ENCODE measurements at places on chromosomes 6 and 20. TPM values are rescaled to one million over a fixed set of nuclear protein-coding genes. Genes with fewer than 3 reads are reported as not detected.

The SLC17A1 gene
- 0.49 TPM for total RNA-seq

The BEND3 gene
- 22.4 TPM for total RNA-seq

The GRM4 gene
- total RNA-seq, result 0.38 TPM

The TINAG gene
- not detected for total RNA-seq

The TBXT gene
- not detected for total RNA-seq

GRCh38 chr20:33645396-33645795 is 16.7 kb upstream of the C20orf144 start:
- no peak for DNase-seq
- H3K27me3 ChIP-seq, result no peaks in the 10 kb centered on the region
- peaks cover 29% of the 10 kb centered on the region for H3K36me3 ChIP-seq
- peaks cover 13% of the 10 kb centered on the region for H3K4me1 ChIP-seq
- H3K27ac ChIP-seq, result peak overlapping the region; percentile 42

DNA sequence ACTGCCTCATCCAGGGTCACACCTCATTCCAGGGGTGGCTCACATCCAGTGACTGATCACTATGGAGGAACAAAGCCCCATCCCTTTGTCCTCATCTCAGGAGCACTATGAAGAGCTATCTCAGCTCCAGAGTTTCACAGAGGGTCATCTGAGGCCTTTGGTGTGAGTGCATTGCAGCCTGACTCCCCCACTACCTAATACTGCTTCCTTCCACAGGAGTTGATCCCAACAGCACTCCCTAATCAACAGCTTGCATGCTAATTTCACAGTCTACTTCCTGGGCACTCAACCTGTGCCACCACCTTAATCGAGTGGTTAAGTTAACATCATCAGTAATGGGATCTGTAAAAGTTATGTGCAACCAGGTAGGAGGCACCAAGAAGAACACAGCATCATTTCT is 37.7 kb downstream of the F13A1 start:
- no peak overlapping the region for H3K4me3 ChIP-seq
- peaks cover 20% of the 10 kb centered on the region for H3K27me3 ChIP-seq
- no peak for DNase-seq
- no peaks in the 10 kb centered on the region for H3K36me3 ChIP-seq

- H3K36me3 ChIP-seq, result peaks cover 3% of the 10 kb centered on the region
- H3K4me3 ChIP-seq, result no peak overlapping the region
- DNase-seq, result no peak
- H3K27me3 ChIP-seq, result no peaks in the 10 kb centered on the region
Measured at GRCh38 chr6:140029551-140029950, 655.1 kb upstream of the CITED2 start.

- H3K4me1 ChIP-seq, result peaks cover 3% of the 10 kb centered on the region
- H3K36me3 ChIP-seq, result no peaks in the 10 kb centered on the region
- no peak overlapping the region for H3K4me3 ChIP-seq
Measured at GRCh38 chr6:1200409-1201101, 111.3 kb upstream of the FOXQ1 start.

DNA sequence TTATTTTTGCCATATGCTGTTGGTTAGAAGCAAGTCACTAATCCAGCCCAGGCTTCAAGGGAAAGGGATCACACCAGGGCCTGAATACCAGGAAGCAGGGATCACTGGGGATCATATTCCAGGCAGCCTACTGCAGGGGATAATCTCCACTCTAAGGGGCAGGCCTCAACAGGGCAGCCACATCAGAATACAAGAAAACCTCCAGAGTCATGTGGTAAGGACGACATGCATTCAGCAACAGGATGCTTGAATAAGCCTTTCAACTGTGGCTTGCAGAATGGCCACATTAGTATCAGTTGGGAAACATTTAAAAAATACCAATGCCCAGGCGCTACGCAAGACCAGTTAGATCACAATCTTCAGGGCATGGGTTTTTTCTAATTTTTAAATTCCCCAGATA is 109.1 kb downstream of the LY86 start:
- H3K4me3 ChIP-seq, result no peak overlapping the region
- H3K27ac ChIP-seq, result peak overlapping the region; percentile 50
- peaks cover 25% of the 10 kb centered on the region for H3K4me1 ChIP-seq
- DNase-seq, result no peak
- peaks cover 15% of the 10 kb centered on the region for H3K27me3 ChIP-seq
- no peaks in the 10 kb centered on the region for H3K36me3 ChIP-seq

GRCh38 chr20:32612351-32613191 is 27.4 kb upstream of the NOL4L start:
- H3K27ac ChIP-seq, result no peak overlapping the region
- no peak for DNase-seq
- H3K4me1 ChIP-seq, result no peaks in the 10 kb centered on the region
- H3K27me3 ChIP-seq, result peaks cover 31% of the 10 kb centered on the region

GRCh38 chr20:41632896-41633295 is 14.7 kb upstream of the CHD6 start:
- DNase-seq, result no peak
- no peaks in the 10 kb centered on the region for H3K27me3 ChIP-seq
- no peaks in the 10 kb centered on the region for H3K4me1 ChIP-seq
- H3K36me3 ChIP-seq, result no peaks in the 10 kb centered on the region

GRCh38 chr20:37519508-37520418 is 1.3 kb upstream of the NNAT start:
- H3K4me3 ChIP-seq, result peak overlapping the region; percentile 81
- no peak for DNase-seq
- peaks cover 20% of the 10 kb centered on the region for H3K36me3 ChIP-seq
- no peaks in the 10 kb centered on the region for H3K27me3 ChIP-seq

DNA sequence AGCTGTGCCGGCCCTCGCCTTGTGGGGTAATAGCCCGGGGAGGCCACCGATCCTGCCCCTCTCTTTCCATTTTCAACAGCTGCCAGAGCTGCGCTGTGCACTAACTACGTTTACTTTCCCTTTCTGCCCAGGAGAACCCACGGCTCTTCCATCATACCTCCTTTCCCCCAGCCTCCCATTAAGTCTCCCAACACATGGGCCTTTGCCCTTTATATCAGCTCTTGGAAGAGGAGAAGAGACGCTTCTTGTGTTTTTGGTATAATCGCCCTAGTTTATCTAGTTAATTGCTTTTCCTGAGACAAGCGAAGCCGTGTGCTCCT is 637 bp downstream of the UBR2 start:
- H3K4me3 ChIP-seq, result peak overlapping the region; percentile 93
- peaks cover 24% of the 10 kb centered on the region for H3K4me1 ChIP-seq
- H3K27ac ChIP-seq, result peak overlapping the region; percentile 99
- DNase-seq, result no peak
- peaks cover 9% of the 10 kb centered on the region for H3K36me3 ChIP-seq

Data from progenitor cell of endocrine pancreas (in vitro differentiated cells).